ENCODE measurements at places on chromosomes 2 and 18. TPM values are rescaled to one million over a fixed set of nuclear protein-coding genes. Genes with fewer than 3 reads are reported as not detected.

GRCh38 chr2:202669841-202670240, 35.1 kb downstream of the FAM117B start:
- no peak for DNase-seq

DNA sequence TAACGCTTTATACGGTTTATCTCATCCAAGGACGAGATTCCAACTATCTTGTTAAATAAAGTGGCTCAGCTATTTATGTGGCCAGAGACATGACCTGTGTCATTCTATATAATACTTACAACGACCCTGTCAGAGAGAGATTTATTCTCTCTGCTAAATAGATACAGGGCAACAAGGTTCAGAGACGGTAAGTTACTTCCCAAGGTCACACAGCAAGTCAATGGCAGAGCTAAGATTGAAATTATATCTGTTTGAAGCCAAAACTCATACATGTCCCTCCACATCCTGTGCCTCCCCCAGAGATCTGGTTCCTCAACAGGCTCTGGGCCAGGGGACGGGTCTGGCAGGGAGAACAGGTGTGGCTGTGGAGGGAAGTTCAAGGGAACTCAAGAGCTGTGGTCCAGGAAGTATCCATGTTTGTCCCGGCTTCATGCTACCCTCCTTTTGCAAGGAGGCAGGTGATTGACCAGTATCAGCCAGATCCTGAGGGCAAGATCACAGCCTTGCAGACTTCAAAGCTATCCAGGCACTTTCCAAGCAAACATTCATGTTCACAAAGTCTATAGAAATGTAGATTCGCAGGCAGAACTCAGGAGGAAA, 99.8 kb downstream of the CAPN13 start:
- peak; percentile 64 for DNase-seq

DNA sequence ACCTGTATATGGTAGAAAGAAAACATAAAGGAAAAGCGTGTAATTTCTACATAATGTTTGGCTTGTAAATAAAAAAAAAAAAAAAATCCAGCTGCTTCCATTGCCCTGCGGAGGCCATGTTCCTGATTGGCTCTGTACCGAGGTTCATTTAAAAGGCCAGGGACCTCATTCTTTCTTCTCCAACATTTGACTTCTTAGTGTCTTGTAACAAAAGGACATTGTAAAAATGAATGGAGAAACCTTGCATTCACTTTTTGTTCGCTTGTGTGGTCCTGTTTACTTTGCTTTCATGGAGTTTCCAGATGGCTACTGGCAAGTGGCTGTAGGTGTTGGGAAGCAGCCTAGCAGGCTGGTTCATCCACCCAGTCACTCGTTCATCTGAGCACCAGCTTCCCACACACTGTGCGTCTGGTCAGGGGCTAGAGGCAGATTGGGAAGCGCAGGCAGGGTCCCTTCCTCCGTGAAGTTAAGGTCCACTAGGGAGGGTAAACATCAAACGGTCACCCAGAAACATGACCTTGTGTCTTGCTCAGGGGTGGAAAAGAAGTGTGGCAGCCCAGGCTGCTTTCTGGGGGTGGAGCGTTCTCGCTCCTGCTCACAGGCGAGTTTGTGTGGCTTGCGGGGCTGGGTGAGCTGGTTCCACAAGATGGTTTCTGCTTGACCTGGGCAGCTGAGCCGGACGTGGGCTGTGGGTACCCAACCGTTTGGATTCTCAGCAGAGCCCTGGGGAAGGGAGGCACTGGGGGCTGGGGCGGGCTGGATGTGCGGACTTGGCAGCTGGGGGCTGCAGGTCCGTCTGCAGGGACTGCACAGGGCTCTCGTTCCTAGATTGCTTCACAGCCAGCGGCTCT, 260.7 kb downstream of the AGAP1 start:
- no peak for DNase-seq

GRCh38 chr2:24050041-24050979, 769 bp downstream of the FKBP1B start:
- no peak for DNase-seq

DNA sequence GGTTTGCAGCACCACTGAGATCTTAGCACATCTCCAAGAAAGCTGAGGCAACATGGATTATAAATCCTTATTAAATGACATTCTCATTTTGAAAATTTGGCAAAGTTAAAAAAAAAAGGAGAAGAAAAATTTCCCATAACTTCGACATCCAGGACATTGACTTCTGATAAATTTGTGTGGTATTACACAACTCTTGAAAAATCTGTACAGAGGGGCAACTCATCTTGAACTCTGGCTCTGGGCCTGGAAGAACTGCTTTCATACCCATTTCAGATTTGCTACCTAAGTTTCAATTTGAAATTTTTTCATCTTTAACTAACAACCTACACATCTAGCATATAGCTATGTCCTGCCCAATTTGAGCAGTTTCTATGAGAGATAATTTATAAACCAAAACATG, 118.0 kb upstream of the UGP2 start:
- no peak for DNase-seq

DNA sequence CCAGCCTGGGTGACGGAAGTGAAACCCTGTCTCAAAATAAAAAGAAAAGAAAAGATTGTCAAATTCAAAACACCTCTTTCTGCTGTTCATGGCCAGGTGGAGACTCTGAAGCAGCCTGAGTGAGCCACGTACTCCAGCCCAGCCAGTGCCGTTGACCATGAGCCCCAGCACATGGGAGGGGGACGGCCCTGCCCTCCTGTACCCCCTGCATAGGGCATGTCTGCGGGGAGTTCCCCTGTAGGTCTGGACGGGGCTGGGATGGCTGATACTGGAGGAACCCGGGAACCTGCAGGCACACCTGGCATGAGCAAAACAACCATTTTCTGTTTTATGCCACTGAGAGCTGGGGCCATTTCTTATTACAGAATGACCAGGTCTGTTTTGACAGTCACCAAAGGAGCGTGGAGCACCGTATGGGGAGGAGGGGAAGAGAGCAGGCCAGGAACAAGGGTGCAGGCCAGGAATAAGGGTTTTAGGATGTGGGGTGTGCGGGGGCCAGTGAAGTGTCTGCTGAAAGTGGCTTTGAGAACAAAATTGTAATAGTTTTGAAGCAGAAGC, 30.1 kb downstream of the TMEM18 start:
- no peak for DNase-seq

Gene CERKL
- not detected for total RNA-seq

Gene MROH2A
- not detected for total RNA-seq

Gene FMNL2
- 12.0 TPM for total RNA-seq

All from ascending aorta (tissue), 2 donors.